T-cell (primary cell): ENCODE measurements at places on chromosomes 2 and 18. TPM values are rescaled to one million over a fixed set of nuclear protein-coding genes. Genes with fewer than 3 reads are reported as not detected.

The IL1F10 gene
- not detected for total RNA-seq

DNA sequence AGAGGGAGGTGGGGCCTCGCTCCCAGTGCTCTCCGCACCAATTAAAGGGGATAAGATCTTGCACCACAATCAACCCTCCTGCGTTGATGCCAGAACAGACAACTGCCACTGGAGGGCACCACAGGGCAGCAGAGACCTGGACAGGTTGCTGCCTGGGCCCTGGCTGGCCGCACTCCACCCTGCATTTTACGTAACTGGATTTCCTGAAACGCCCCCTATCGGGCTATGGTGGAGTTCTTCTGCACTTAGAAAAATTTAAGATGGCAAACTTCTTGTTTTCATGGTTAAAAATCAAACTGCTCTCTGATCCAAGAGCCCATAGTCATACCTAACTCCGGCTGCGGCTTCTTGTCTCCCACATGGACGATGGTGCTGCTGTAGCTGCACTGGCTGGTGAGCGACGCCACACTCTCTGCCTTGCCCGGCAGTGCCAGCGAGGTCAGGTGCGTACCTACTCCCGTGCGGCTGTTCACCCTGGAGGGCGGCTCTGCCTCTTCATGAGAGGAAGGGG is 16.8 kb upstream of the HES6 start:
- no peak overlapping the region for H3K4me3 ChIP-seq
- no peaks in the 10 kb centered on the region for H3K27me3 ChIP-seq
- H3K4me1 ChIP-seq = no peaks in the 10 kb centered on the region
- no peak overlapping the region for H3K27ac ChIP-seq
- peak; percentile 59 for DNase-seq

- H3K36me3 ChIP-seq = peaks cover 4% of the 10 kb centered on the region
- H3K27me3 ChIP-seq = no peaks in the 10 kb centered on the region
- peak overlapping the region; percentile 84 for H3K27ac ChIP-seq
- DNase-seq = peak; percentile 81
- peaks cover 45% of the 10 kb centered on the region for H3K4me1 ChIP-seq
- H3K4me3 ChIP-seq = peak overlapping the region; percentile 92
These were observed 775 bp downstream of the RNF125 start for GRCh38 chr18:32019251-32019948.

- H3K27ac ChIP-seq = no peak overlapping the region
- no peak for DNase-seq
- H3K27me3 ChIP-seq = no peaks in the 10 kb centered on the region
- no peak overlapping the region for H3K4me3 ChIP-seq
- no peaks in the 10 kb centered on the region for H3K36me3 ChIP-seq
- H3K4me1 ChIP-seq = no peaks in the 10 kb centered on the region
These were observed 43.9 kb downstream of the TNS1 start for GRCh38 chr2:217958884-217959225.

The FAM98A gene
- total RNA-seq = 34.5 TPM

DNA sequence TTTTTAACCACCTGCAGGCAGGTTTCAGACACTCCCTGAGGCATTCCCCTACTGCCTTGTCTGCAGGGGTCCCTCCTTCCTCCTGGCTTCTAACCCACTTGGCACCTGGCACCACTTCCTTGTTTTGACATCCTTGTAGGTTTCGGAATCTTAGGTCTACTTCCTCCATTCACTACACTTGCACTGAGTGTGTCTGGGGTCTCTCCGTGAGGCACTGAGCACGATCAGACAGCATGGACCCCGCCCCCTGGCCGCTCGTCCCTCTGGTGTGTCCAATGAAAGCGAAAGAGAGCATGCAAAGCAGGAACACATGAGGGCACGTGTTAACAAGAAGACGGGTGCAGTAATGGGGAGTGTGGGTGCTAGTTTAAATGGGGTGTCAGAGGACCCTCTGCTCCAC is 63.8 kb downstream of the HAUS1 start:
- no peak overlapping the region for H3K4me3 ChIP-seq
- H3K36me3 ChIP-seq = no peaks in the 10 kb centered on the region
- DNase-seq = peak; percentile 30
- H3K4me1 ChIP-seq = peaks cover 6% of the 10 kb centered on the region
- no peaks in the 10 kb centered on the region for H3K27me3 ChIP-seq

- no peak for DNase-seq
- no peaks in the 10 kb centered on the region for H3K27me3 ChIP-seq
- H3K4me3 ChIP-seq = no peak overlapping the region
- H3K4me1 ChIP-seq = no peaks in the 10 kb centered on the region
- H3K36me3 ChIP-seq = no peaks in the 10 kb centered on the region
- H3K27ac ChIP-seq = no peak overlapping the region
These were observed 141.6 kb upstream of the CYP26B1 start for GRCh38 chr2:72289283-72289682.

GRCh38 chr2:109345091-109345490 is 216.1 kb downstream of the SH3RF3 start:
- no peaks in the 10 kb centered on the region for H3K36me3 ChIP-seq
- peaks cover 29% of the 10 kb centered on the region for H3K4me1 ChIP-seq
- H3K4me3 ChIP-seq = no peak overlapping the region

The CHRNA1 gene
- total RNA-seq = 0.23 TPM

The LTBP1 gene
- total RNA-seq = 0.50 TPM

The RIT2 gene
- total RNA-seq = not detected

- peaks cover 4% of the 10 kb centered on the region for H3K36me3 ChIP-seq
- peak; percentile 9 for DNase-seq
- no peaks in the 10 kb centered on the region for H3K27me3 ChIP-seq
- H3K4me1 ChIP-seq = peaks cover 16% of the 10 kb centered on the region
- H3K4me3 ChIP-seq = peak overlapping the region; percentile 86
- peak overlapping the region; percentile 50 for H3K27ac ChIP-seq
These were observed 566 bp upstream of the CMPK2 start for GRCh38 chr2:6866275-6866671.

DNA sequence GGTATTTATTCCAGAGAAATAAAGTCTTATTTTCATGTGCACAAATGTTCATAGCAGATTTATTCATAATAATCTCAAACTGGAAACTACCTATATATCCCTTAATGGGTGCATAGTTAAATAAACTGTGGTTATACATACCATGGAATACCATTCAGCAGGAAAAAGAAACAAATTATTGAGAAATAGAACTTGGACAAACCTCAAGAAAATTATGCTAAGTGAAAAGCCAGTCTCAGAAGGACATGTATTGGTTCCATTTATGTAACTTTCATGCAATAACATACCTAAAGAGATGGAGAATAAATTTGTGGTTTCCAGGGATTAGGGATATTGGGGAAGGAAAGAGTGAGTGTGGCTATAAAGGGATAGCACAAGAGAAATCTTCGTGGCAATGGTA is 452.6 kb downstream of the SETBP1 start:
- no peak overlapping the region for H3K4me3 ChIP-seq
- no peak overlapping the region for H3K27ac ChIP-seq
- H3K4me1 ChIP-seq = no peaks in the 10 kb centered on the region
- DNase-seq = no peak
- H3K36me3 ChIP-seq = no peaks in the 10 kb centered on the region
- no peaks in the 10 kb centered on the region for H3K27me3 ChIP-seq

The FEV gene
- not detected for total RNA-seq

GRCh38 chr2:68738906-68739594 is 4.4 kb downstream of the ARHGAP25 start:
- no peaks in the 10 kb centered on the region for H3K27me3 ChIP-seq
- no peak overlapping the region for H3K4me3 ChIP-seq
- H3K4me1 ChIP-seq = peaks cover 68% of the 10 kb centered on the region
- DNase-seq = no peak
- H3K36me3 ChIP-seq = peaks cover 3% of the 10 kb centered on the region

The ANO7 gene
- 0.53 TPM for total RNA-seq

- DNase-seq = no peak
- H3K36me3 ChIP-seq = no peaks in the 10 kb centered on the region
- no peaks in the 10 kb centered on the region for H3K4me1 ChIP-seq
- no peak overlapping the region for H3K27ac ChIP-seq
- no peaks in the 10 kb centered on the region for H3K27me3 ChIP-seq
- H3K4me3 ChIP-seq = no peak overlapping the region
These were observed 420.3 kb downstream of the SOCS6 start for GRCh38 chr18:70709144-70709543.

The ACSL3 gene
- total RNA-seq = 25.8 TPM

DNA sequence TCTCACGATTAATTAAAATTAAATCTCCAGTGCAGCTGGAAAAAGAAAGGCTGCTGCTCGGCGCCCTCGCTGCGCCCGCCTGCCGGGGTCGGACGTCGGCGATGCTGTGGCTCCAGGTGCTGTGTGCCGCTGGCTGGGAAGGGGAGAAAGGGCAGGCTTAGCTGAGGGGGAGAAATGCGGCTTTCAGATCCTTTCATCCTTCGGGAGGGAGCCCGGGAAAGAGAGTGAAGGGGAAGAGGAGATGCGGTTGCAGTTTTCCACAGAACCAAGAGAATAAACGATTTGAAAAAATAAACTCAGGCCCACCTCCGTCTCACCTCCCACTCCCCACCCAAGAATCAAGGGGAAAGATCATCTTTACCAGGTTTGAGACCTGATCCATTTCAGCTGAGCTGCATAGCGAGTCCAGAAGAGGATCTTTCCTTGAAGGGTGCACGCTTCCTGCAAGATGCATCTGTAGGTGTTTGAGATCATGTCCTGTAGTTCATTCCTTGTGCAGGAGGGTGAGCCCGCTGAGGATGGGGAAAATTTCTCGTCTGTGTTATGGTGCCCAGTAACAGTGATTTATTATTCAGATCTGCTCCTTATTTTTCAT is 495 bp downstream of the TMEM169 start:
- H3K4me3 ChIP-seq = peak overlapping the region; percentile 59
- no peaks in the 10 kb centered on the region for H3K27me3 ChIP-seq
- DNase-seq = no peak
- H3K36me3 ChIP-seq = no peaks in the 10 kb centered on the region
- peak overlapping the region; percentile 75 for H3K27ac ChIP-seq

- DNase-seq = no peak
- H3K4me1 ChIP-seq = no peaks in the 10 kb centered on the region
- no peak overlapping the region for H3K4me3 ChIP-seq
- no peaks in the 10 kb centered on the region for H3K36me3 ChIP-seq
These were observed 68.5 kb downstream of the FIGN start for GRCh38 chr2:163667064-163667887.

The RAB12 gene
- 16.9 TPM for total RNA-seq

The RALBP1 gene
- 41.5 TPM for total RNA-seq

DNA sequence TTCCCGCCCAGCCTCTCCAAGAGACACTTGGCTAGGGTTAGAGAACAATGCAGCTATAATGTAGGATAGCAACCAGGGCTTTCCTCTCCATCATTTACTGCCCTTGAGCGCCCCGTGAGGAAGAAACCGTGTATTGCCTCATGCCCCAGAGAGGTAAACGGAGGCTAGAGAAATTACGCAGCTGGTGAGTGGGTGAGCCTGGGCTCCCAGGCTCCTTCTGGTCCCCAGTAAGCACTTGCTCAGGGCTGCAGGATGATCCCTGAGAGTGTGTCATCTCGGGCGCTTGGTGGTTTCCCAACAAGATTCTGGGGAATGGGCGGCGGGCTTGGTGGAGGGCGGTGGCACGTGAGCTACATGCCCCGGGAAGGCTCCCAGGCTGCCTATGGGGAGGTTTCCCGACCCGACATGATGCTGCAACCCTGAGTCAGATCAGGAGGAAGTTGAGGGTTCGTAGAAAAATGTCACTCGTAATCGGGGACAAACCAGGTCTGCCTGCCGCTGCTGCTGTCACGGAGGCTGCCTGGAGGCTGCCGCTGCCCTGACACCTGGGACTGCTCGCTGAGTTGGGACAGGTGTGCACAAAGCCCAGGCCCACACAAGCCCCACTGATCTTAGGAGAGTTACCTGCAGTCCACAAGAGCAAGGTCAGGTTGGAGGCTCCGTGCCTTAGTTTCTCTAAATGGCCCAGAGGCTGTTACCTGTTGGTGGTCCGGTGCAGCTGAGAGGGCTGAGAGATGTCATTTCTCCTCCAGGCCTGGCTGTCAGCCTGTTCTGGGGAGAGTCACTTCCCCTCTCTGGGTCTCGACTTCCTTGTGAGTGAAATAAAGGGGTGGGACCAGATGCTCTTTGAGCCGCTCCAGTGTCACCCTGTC is at the start of gene GPR55:
Gene GPR55, minus strand, starts transcription at position 773 of the 872 bp plus-strand sequence. CDS start 14,280 bp downstream, outside the sequence.
- DNase-seq = peak; percentile 55
- peaks cover 22% of the 10 kb centered on the region for H3K27me3 ChIP-seq
- peaks cover 42% of the 10 kb centered on the region for H3K4me1 ChIP-seq
- peak within 1 kb of the TSS; percentile 71 for H3K4me3 ChIP-seq

DNA sequence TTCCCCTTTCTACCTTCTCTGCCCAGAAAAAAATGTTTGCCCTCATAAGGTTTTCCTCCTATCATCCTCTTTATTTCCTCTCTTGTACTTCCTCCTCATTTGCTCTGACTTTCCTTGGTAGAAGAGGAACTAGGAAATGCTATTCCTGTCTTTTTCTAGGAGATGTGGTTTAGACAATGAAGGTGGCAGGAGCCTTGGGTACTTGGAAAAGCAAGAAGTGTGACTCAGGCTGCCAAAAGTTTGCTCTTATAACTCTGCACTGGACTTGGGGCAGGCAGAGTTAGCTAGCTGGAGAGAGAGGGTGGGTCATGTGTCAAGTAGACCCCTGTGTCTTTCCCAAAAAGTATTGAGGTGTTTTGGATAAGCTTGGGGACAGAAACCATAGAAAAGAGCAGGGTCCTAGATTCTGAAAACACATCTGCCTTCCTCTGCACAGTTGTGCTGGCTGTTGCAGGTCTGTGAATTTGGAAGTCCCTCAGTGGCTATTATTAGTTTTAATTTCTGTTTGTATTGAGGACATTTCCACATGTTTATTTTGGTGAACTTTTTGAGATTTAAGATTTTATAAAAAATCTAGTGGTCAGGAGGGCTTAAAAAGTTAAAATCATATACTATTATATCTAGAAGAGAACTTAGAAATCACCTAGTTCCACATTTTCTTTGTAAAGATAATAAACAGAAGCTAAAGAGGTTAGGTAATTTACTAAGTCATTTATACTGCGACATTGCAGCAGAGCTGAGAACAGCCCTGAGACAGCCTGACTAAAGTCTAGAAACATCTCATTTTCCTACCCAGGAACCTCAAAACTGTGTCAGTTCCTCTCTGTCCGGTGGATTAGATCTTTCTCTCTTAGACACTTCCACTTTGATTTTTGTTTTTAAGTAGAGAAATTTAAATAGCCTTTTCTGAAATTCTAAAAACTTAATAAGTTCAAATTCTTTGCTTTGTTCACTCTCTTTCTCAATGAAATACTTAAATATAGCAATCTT is 16.0 kb downstream of the INSIG2 start:
- H3K27me3 ChIP-seq = no peaks in the 10 kb centered on the region
- H3K27ac ChIP-seq = no peak overlapping the region
- H3K36me3 ChIP-seq = peaks cover 38% of the 10 kb centered on the region
- no peak overlapping the region for H3K4me3 ChIP-seq
- no peaks in the 10 kb centered on the region for H3K4me1 ChIP-seq
- no peak for DNase-seq

- H3K4me1 ChIP-seq = no peaks in the 10 kb centered on the region
- no peaks in the 10 kb centered on the region for H3K36me3 ChIP-seq
- H3K27ac ChIP-seq = no peak overlapping the region
- no peaks in the 10 kb centered on the region for H3K27me3 ChIP-seq
These were observed 534.4 kb upstream of the SLC39A10 start for GRCh38 chr2:195122653-195123052.

GRCh38 chr2:168571061-168571460 is 115.0 kb downstream of the CERS6 start:
- no peak for DNase-seq
- H3K4me3 ChIP-seq = no peak overlapping the region
- no peaks in the 10 kb centered on the region for H3K4me1 ChIP-seq
- no peak overlapping the region for H3K27ac ChIP-seq
- no peaks in the 10 kb centered on the region for H3K36me3 ChIP-seq
- H3K27me3 ChIP-seq = no peaks in the 10 kb centered on the region
